ENCODE measurements at places on chromosomes 5 and 9.

DNA sequence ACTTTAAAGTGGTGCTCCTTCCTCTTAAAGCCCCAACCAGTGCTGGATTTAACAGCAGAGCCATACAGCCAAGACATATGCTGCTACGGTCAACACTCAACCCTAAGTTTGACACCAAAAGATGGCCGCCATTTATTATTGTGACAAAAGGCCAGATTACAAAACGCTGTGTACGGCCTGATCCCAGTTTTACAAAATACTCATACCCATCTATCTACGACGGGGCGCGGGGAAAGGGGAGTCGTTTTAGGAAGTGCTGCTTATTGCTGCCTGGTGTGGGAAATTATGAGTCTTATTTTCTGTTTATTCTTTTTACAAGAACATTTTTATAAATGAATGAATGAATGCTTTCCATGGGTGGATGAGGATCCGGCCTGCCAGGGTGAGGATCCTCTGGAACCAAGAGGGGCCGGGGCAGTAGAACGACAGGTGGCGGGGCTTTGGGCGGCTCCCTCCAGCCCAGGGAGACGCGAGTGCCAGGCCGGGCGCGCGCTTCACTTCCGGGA, 457 bp upstream of the IDNK start:
- DNase-seq = no peak

GRCh38 chr9:128389395-128390149, 18.4 kb downstream of the URM1 start:
- no peak for DNase-seq

GRCh38 chr9:134546746-134547145, 94.9 kb upstream of the COL5A1 start:
- DNase-seq = no peak

DNA sequence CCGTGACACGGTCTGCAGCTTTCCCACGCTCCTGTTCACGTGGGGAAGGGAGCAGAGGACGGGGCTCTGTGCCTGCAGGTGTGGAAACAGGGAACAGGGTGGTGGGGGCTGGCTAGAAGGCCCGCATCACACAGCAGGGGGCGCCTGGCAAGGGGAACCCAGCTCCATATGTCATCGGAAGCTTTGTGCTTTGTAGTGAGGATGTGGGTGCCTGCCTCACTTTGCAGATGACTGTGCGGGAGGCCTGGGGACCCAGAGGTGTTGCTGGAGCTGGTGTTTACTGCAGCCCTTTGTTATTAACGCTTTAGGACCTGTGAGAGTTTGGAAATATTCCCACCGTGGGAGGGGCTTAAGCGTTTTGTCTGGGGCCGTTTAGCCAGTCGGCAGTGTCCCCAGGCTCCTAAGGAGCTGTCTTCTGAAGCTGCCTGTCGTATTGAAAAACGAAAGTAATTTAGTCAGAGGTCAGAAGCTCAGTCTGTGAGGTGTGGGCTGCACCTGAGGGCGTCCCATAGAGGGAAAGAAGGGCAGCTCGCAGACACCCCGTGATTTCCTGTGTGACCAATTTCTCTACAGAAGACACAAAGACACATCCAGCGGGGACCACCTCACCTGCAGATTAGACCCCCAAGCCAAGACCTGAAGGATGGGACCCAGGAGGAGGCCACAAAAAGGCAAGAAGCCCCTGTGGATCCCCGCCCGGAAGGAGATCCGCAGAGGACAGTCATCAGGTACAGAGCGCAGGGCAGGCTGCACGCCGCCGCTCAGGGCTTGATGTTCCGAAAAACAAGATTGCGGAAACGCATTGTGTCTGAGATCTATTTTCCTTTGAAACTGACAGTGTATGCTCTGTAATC, 9.1 kb downstream of the MAN1B1 start:
- no peak for DNase-seq

DNA sequence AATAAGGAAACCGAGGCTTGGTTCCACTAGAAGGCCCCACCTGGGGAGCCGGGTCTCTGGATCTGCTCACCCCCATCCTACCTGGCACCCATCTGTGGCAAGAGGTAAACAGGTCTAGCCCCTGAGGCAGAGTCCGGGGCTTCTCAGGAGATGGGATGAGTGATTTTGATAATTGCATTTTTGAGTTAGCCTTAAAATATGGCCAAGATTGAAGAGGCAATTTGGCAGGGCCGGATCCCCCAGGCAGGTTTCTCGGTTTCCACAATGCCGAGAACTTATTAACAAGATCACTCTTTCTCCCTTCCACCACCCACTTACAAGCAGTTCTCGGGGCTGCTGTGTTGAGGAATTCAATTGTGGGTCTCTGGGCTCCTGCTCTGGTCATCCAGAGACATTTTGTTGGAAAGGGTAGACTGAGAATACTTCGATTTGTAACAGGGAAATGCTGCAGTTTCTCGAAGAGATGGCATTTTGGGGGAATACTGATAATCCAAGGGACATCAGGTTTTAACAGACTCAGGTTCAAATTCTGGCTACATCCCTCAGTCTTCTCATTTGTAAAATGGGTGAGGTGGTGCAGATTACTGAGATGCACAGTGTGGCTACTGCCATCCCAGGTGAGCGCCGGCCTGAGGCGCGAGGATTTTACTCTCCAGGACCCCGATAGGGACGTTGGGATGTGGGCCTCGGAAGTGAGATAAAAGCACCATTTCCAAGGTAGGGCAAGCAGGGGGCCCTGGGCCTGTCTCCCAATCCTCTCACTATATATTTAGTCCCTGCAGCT, 194.2 kb downstream of the CDK5RAP2 start:
- no peak for DNase-seq

Measured in IMR-90 (cell line).